Stimulated activated CD8-positive, alpha-beta memory T cell treated with anti-CD3 and anti-CD28 coated beads, Interleukin-15, amount 100 ng/mL, for 24 hours (primary cell): ENCODE measurements at places on chromosomes 5 and 9.

DNA sequence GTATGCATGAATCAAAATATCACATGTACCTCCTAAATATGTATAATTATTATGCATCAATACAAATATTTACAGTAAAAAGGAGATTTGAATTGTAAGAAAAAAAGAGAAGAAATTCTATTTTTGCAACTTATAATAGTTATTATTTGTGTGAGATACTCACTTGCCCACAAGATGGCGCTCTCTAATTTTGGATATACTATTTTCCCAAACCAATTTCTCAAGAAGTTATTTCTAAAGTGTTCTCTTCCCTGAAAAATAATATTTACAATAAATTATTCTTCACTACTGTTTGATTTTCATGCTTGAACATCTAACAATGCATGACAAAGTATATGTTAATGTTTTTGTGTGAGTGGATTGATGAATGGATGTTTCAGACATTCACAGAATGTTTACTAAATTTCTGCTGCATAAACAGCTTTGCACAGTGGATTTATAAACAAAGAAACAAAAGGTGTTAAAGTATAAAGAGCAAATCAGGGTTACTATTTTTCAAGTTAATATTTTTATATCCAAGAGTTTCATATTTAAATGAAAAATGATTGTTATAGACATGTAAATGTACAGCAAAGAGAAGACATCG is 503.4 kb downstream of the PDE4D start:
- DNase-seq: no peak

DNA sequence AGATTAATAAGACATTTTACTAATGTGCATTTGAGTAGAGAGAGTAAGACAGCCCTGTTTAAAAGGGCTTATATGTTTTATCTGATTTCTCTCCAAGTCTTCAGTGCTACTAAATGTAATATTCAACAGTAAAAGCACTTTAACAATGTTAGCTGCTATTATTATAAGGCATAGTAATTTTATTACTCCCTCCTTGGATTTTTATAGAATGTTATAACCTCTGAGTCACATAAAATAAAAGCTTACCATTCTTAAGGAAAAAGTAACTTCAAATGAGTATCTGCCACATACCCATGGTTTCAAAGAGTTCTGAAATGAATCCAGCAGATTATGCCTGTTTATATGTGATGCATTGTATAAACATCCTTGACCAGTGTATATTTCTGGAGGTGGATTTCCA is 19.0 kb downstream of the SPDL1 start:
- no peak for DNase-seq

- no peak for DNase-seq
These were observed 32.3 kb upstream of the WDR38 start for GRCh38 chr9:124820698-124821623.

GRCh38 chr9:137556069-137556838 is 4.6 kb downstream of the MRPL41 start:
- DNase-seq: no peak

DNA sequence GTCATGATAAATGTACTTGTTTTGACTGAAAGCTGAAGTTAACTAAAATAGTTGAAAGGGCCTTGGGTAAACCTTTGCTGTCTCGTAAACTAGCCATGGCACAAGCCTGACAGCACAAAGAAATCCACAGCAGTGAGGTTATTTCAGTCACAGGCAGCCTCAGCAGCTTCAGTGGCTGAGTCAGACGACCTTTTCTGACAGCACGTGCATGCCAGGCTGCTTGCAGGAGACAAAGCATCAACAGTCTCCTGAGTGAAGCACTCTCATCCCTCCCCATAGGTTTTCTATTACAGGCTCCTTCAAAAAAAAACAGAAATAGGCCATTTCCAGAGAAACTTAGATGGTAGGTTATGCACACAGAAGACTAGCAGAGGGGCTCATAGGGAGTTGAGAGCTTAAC is 34.6 kb downstream of the OXCT1 start:
- no peak for DNase-seq

DNA sequence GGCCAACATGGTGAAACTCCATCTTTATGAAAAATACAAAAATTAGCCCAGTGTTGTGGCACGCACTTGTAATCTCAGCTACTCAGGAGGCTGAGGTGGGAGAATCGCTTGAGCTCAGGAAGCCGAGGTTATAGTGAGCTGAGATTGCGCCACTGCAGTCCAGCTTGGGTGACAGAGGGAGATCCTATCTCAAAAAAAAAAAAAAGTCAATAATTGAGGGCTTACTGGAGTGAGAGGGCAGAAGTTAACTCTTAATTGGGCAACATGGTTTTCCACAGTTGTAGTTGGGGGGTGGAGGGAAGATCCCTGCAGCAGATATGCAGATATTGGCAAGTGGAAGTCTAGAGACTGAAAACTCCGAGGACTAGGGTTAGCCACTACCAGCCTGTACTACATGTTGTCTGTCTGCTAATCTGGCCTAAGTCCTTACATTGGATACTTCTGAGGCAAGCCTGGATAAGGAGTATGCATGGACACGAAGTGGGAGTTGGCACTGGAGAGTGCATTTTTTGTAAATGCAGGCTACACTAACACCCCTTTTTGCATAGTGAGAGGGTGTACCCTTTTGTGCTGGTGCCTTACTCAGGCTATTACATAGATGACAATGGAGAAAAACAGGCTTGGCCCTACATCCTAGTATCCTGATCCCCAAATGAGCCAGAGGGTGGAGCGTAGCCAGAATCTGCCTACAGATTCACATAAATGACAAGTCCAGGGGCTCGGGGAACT is 89.0 kb upstream of the NIPBL start:
- DNase-seq: no peak

- no peak for DNase-seq
These were observed 83.3 kb downstream of the ZNF608 start for GRCh38 chr5:124663101-124663506.

- no peak for DNase-seq
These were observed 314.1 kb upstream of the ATP10B start for GRCh38 chr5:161165998-161166660.

- no peak for DNase-seq
These were observed 5.7 kb downstream of the C9orf152 start for GRCh38 chr9:110202232-110202631.
